ENCODE measurements at places on chromosomes 6 and 20.

- H3K36me3 ChIP-seq = peaks cover 45% of the 10 kb centered on the region
- peaks cover 2% of the 10 kb centered on the region for H3K27me3 ChIP-seq
- peak overlapping the region; percentile 39 for H3K27ac ChIP-seq
- H3K4me1 ChIP-seq = peaks cover 14% of the 10 kb centered on the region
These were observed 23.7 kb upstream of the TRPC4AP start for GRCh38 chr20:35116258-35116657.

GRCh38 chr6:56794421-56794820, 151.7 kb upstream of the DST start:
- peaks cover 1% of the 10 kb centered on the region for H3K27me3 ChIP-seq
- no peak for DNase-seq
- H3K36me3 ChIP-seq = no peaks in the 10 kb centered on the region
- H3K4me3 ChIP-seq = no peak overlapping the region
- H3K27ac ChIP-seq = no peak overlapping the region
- H3K4me1 ChIP-seq = peaks cover 49% of the 10 kb centered on the region

DNA sequence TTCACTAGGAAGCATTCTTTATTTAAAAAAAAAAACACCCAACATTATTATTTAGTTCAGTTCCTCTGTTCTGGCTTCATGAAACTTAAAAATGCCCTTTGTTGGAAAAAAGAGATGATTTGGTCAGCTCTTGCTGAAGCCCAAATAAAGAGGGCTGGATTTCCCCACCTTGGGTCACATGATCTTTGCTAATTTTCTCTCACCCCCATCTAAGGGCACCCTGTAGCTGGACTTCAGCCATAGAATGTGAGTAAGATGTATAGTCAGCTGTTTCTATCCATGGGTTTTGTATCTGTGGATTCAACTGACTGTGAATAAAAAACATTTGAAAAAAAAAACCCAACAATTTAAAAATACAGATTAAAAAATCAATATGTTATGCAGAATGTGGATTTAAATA, 213.9 kb upstream of the SULF2 start:
- H3K27me3 ChIP-seq = peaks cover 2% of the 10 kb centered on the region
- peaks cover 4% of the 10 kb centered on the region for H3K36me3 ChIP-seq
- DNase-seq = no peak
- peaks cover 6% of the 10 kb centered on the region for H3K4me1 ChIP-seq

DNA sequence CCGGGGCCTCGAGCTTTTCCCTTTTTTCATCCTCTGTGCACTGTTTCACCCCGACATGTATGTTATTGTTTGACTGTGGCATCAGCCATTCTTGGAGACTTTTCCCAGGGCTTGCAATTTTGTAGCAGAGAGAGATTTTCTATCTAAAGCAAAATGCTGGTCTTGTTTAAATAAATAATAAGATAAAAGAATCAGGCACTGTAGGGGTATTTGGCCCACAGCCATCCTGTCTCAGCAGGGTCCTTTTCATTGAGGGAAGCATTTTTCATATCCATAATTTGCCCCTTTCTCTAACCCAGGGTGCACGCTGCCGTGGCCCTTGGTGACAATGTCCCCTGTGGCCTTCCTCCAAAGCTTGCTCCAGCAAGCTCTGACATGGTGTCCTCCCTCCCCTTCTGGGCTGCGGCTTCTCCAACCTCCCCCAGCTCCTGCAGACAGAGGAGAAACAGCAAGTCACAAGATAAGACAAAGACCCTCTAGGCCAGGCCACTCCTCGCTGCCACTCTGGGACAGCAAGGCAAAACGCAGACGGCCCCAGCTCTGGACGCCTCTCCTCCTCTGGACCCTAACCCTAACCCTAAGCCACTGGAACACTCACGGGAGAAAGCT, 117.6 kb downstream of the MYLK4 start:
- no peaks in the 10 kb centered on the region for H3K36me3 ChIP-seq
- DNase-seq = no peak
- H3K27me3 ChIP-seq = peaks cover 2% of the 10 kb centered on the region
- H3K27ac ChIP-seq = no peak overlapping the region
- no peak overlapping the region for H3K4me3 ChIP-seq

GRCh38 chr6:74356391-74356790, 660.4 kb downstream of the CD109 start:
- H3K27me3 ChIP-seq = no peaks in the 10 kb centered on the region
- H3K4me3 ChIP-seq = no peak overlapping the region
- DNase-seq = no peak

- no peaks in the 10 kb centered on the region for H3K36me3 ChIP-seq
- H3K27ac ChIP-seq = no peak overlapping the region
- peaks cover 2% of the 10 kb centered on the region for H3K4me1 ChIP-seq
- no peak overlapping the region for H3K4me3 ChIP-seq
- H3K27me3 ChIP-seq = peaks cover 1% of the 10 kb centered on the region
These were observed 2.5 kb downstream of the SCML4 start for GRCh38 chr6:107821591-107821990.

DNA sequence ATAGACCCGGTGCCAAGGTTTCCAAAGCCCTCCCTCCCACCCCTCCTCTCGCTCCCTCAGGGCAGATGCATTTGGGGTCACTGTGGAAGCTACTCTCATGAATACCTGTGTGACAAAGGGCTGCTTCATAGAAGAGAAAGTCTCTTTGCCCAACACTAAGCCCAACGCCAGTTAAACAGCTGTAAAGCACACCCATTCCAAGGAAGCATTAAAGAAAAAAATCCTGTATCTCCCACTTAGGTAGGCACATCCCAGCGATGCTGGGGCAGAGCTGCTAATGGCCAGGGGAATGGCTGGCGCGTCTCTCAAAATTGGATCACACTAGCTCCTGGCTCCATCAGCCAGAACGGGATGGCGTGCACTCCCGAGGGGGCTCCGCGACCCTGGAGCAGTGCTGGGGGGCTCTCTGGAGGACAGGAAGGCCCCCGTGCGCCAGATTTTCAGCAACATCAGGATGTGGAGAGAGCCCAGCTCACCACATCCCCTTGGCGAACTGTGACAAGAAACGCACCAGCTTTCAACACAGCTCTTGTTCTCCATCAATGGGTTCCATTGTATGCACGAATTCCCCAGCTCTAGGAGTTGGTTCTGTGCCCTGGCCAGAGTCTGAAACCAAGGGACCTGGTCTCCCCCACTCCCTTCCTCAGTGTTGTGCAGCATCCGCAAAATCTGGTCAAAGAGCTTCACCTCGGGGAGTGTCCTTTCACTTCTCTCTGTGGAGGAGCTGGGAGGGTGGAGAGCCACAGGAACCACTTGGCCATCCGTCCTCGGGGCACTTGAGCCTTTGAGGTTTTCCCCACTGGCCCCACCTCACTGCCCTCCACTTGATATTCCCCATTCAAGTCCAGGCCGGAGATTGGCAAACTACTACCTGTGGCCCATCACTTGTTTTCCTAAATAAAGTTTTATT, 74.1 kb downstream of the TFAP2C start:
- H3K4me1 ChIP-seq = no peaks in the 10 kb centered on the region
- peaks cover 6% of the 10 kb centered on the region for H3K27me3 ChIP-seq
- no peak overlapping the region for H3K27ac ChIP-seq

DNA sequence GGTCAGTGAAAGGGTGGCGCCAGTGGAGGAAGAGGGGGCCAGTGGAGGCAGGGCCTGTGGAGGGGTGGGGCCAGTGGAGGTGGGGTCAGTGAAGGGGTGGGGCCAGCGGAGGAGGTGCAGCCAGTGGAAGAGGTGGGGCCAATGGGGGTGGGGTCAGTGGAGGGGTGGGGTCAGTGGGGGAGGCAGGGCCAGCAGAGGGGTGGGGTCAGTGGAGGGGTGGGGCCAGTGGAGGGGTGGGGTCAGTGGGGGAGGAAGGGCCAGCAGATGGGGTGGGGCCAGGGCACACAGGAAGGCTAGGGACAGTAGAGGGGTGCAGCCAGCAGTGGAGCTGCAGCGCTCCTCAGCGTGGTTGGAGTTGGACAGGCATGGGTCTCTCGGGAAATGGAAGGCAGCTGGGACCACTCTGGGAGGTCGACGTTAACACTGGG, 18.7 kb downstream of the ADRM1 start:
- H3K27ac ChIP-seq = no peak overlapping the region
- H3K4me1 ChIP-seq = no peaks in the 10 kb centered on the region
- no peak for DNase-seq
- peaks cover 8% of the 10 kb centered on the region for H3K36me3 ChIP-seq
- peaks cover 9% of the 10 kb centered on the region for H3K27me3 ChIP-seq
- H3K4me3 ChIP-seq = no peak overlapping the region

DNA sequence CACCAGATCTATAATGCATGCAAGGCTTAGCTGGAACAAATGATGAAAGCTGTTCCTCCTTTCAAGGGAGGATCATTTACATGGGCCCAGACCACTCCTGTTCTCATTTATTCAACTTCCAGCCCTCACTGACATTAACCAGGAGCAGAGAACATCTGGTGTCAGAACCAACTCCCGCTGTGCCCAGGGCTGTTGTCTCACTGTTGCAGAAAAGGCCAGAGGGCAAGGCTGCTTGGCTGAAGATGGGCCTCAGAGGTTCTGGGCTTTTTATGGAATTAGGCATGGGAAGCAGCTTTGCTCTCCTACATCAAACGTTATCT, 164.2 kb downstream of the GMPR start:
- H3K4me3 ChIP-seq = no peak overlapping the region
- no peaks in the 10 kb centered on the region for H3K36me3 ChIP-seq
- DNase-seq = no peak
- peaks cover 4% of the 10 kb centered on the region for H3K27me3 ChIP-seq
- no peak overlapping the region for H3K27ac ChIP-seq

GRCh38 chr20:56916345-56916622, 287.2 kb downstream of the TFAP2C start:
- H3K4me1 ChIP-seq = no peaks in the 10 kb centered on the region
- DNase-seq = no peak
- no peaks in the 10 kb centered on the region for H3K36me3 ChIP-seq

GRCh38 chr6:5827056-5827904, 179.4 kb downstream of the NRN1 start:
- H3K4me3 ChIP-seq = no peak overlapping the region
- H3K4me1 ChIP-seq = peaks cover 15% of the 10 kb centered on the region
- DNase-seq = no peak
- H3K36me3 ChIP-seq = peaks cover 9% of the 10 kb centered on the region
- peaks cover 5% of the 10 kb centered on the region for H3K27me3 ChIP-seq
- H3K27ac ChIP-seq = no peak overlapping the region

GRCh38 chr20:1108437-1108920, 9.9 kb upstream of the PSMF1 start:
- DNase-seq = peak; percentile 69
- H3K27ac ChIP-seq = no peak overlapping the region
- H3K4me3 ChIP-seq = no peak overlapping the region

DNA sequence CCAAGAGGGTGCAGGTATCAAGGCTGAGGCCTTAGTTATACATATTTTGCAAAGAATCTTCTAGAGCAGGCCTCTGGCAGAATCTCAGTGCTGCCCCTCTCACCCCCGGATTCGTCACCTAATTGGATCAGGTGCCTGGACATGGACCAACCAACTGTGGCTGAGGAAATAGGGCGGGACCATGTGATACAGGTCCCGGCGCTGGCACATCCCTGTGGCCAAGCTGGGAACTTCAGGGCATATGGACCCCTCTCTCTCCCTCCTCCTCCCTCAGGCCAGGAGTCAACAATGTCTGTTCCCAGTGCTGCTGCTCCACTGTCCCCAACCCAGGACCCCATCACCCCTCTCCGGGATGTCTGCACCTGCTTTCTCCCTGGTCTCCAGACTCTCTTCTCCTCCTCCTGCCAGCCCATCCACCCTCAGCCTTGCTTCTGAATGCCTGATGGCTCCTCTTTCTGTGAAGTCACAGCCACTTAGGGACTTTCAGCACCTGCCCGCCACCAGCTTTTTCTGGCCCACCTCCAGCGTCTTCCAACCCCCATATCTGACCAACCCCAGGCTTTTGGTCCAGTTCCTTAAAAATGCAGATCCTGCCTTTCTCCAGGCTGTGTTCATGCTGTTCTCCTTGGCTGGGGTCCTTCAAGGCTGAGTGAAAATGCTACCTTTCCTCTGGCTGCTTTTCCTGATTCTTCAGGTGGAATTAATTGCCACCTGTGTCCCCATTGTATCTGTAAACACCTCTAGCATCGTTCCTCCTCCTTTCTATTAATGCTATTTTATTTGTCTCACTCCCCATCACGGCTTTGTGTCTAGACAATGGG, 19.0 kb upstream of the MLN start:
- no peaks in the 10 kb centered on the region for H3K36me3 ChIP-seq
- peaks cover 9% of the 10 kb centered on the region for H3K27me3 ChIP-seq
- H3K27ac ChIP-seq = no peak overlapping the region
- no peak overlapping the region for H3K4me3 ChIP-seq

GRCh38 chr6:113338644-113339043, 518.5 kb upstream of the MARCKS start:
- no peaks in the 10 kb centered on the region for H3K36me3 ChIP-seq
- peaks cover 1% of the 10 kb centered on the region for H3K27me3 ChIP-seq
- no peaks in the 10 kb centered on the region for H3K4me1 ChIP-seq
- no peak overlapping the region for H3K27ac ChIP-seq

- no peak for DNase-seq
- no peak overlapping the region for H3K4me3 ChIP-seq
- H3K4me1 ChIP-seq = no peaks in the 10 kb centered on the region
These were observed 230.1 kb downstream of the SYNDIG1 start for GRCh38 chr20:24699321-24700165.

DNA sequence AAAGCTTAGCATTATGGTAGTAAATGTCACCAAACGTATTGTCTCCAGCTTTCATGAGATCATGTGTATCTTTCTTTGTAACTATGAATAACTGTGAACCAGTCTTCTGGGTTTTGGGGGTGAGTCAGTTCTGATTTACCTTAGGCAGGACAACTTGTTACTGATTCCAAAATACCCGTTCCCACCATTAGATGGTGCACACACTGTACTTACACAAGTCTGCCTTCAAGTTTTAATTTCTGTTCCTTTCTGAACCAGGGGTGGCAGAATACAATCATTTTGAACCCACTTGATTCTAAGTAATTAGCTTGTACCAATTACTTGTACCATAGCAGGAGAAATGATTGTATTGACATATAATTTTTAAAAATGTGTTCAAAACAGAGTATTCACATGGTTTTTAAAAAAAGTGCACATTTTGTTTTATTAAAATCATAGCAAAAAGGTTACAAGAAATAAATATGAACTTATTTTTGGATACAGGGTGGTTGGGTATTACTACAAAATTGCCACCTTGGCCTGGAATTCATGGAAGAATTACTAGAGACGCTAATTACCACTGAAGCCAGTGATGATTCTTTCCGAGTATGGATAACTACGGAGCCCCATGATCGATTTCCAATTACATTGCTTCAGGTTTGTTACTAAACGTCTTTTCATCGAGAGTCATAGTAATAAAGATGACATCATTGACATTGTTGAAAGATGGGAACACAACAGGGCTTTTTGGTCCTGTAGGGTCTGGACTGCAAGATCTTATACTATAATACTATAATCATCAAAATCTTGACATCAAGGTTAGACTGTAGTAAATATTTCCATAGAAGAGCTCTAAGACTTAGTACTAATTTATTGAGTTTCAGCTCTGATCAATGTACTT, 75.2 kb upstream of the GLP1R start:
- H3K36me3 ChIP-seq = no peaks in the 10 kb centered on the region
- DNase-seq = peak; percentile 38
- H3K4me1 ChIP-seq = no peaks in the 10 kb centered on the region
- H3K4me3 ChIP-seq = no peak overlapping the region
- H3K27me3 ChIP-seq = no peaks in the 10 kb centered on the region
- H3K27ac ChIP-seq = no peak overlapping the region

DNA sequence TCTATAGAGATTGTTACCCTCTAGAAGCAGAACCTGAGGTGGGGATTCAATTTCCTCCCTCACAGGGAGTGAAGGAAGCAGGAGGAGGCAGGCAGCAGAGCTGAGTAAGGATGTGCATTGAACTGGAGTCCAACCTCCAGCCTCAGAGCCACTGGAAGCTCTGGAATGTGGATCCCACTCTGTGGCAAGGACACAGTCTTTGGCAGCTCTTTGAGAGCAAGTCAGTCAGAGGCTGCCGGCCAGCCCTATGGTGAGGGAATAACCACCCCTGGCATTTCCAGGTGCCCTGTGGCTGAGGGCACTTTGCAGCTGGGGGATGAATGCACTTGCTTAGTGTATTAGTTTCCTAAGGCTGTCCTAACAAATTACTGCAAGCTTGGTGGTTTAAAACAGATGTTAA, 37.2 kb downstream of the EBF4 start:
- H3K27ac ChIP-seq = no peak overlapping the region
- no peak for DNase-seq
- no peaks in the 10 kb centered on the region for H3K4me1 ChIP-seq

Data from endothelial cell (in vitro differentiated cells).